Endothelial cell of coronary artery (primary cell): ENCODE measurements at places on chromosomes 5 and 9. TPM values are rescaled to one million over a fixed set of nuclear protein-coding genes. Genes with fewer than 3 reads are reported as not detected.

Gene GRM6
- not detected in 2 replicates for total RNA-seq

Gene ADAMTSL2
- total RNA-seq: 0.75 TPM in 1 of 2 replicates, not detected in the other

Gene POU5F2
- 0.54 and 0.85 TPM in 2 replicates for total RNA-seq

Gene MAPK9
- total RNA-seq: 19.8 and 26.5 TPM in 2 replicates

Gene SLC4A9
- not detected in 2 replicates for total RNA-seq

Gene C9orf50
- 0.09 TPM in 1 of 2 replicates, not detected in the other for total RNA-seq

Gene CCNO
- total RNA-seq: 0.09 and 0.45 TPM in 2 replicates

Gene DCAF10
- 11.3 and 18.9 TPM in 2 replicates for total RNA-seq

Gene RPL12
- total RNA-seq: 1,331 and 1,588 TPM in 2 replicates

Gene BSPRY
- not detected in 2 replicates for total RNA-seq

Gene MCIDAS
- under 0.01 TPM in 2 replicates for total RNA-seq

Gene SARDH
- total RNA-seq: 0.27 and 4.0 TPM in 2 replicates

Gene WNT8A
- total RNA-seq: not detected in 2 replicates
